RPMI7951 (cell line): ENCODE measurements at places on chromosomes 12 and 14. TPM values are rescaled to one million over a fixed set of nuclear protein-coding genes. Genes with fewer than 3 reads are reported as not detected.

PMCH gene
- total RNA-seq: not detected in 2 replicates

GPATCH2L gene
- total RNA-seq: 25.6 and 31.4 TPM in 2 replicates

DNA sequence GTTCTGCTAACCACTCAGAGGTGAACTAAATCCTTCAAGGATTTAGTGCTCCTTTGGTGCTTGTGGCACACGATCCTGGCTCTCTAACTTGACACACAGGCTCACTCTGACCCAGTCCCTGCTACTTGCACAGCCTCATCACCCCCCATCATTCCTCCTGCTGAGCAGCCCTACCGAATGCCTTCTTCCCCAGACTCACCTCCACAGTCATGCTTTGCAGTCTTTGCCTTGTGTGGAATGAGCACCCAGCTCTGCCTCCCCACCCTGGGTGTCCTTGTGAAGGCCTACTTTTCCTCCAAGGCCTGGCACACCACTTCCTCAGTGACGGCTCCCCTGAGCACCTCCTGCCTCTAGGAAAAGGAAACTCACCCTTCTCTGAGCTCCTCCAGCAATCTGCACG is 7.9 kb upstream of the TINF2 start:
- no peak for DNase-seq

DNA sequence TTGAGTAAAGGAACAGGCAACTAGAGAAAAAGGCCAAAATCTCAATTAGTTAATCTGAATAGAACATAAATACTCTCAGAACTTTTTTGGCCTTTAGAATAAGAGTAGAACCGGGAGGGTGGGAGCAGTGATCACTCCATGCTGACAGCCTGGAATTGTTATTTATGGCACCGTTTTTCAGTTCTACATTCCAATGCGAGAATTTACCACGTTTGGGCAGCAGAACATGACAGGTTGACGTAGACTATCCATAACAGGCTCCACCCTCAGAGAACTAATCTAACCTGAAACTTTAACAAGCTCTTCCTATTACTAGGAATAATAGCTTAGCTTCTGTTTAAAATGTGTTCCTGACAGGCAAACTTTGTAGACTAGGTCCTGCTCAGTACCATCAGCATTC is 379.1 kb downstream of the SEC23A start:
- DNase-seq: no peak

DNA sequence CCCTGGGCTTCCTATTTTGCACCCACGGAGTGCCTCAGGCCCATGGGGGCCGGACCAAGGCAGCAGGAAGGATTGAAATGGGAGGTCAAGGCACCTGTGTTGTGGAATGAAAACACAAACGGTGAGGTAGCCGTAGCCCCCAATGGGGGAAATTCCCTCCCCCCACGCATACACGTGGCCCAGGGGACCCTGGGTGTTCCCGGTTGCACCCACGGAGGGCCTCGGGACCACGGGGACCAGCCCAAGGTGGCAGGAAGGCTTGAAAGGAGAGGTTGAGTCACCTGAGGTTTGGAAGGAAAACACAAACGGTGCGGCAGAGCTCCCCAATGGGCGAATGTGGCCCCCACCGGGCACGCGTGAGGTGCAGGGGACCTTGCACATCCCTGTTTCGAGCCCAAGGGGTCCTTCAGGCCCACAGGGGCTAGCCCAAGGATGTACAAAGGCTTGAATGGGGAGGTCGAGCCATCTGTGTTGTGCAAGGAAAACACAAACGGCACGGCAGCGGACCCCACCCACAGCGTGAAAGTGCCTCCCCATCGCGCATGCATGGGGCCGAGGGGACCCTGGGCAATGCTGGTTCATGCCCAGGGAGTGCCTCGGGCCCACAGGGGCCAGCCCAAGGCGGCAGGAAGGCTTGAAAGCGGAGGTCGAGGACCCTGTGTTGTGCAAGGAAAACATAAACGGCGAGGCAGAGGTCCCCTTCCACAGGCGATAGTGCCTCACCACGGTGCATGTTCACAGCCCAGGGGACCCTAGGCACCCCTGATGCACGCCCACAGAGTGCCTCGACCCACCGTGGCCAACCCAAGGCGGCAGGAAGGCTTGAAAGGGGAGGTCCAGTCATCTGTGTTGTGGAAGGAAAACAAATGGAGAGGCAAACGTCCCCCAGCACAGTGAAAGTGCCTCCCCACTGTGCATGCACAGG is 376.7 kb downstream of the ALG10 start:
- no peak for DNase-seq
